ENCODE measurements at places on chromosomes 11 and 22.
A peak's percentile ranks its signal among the peaks of the same experiment; 100 is the strongest.

GRCh38 chr11:75566763-75567279, 4.8 kb downstream of the SERPINH1 start:
- DNase-seq = no peak

DNA sequence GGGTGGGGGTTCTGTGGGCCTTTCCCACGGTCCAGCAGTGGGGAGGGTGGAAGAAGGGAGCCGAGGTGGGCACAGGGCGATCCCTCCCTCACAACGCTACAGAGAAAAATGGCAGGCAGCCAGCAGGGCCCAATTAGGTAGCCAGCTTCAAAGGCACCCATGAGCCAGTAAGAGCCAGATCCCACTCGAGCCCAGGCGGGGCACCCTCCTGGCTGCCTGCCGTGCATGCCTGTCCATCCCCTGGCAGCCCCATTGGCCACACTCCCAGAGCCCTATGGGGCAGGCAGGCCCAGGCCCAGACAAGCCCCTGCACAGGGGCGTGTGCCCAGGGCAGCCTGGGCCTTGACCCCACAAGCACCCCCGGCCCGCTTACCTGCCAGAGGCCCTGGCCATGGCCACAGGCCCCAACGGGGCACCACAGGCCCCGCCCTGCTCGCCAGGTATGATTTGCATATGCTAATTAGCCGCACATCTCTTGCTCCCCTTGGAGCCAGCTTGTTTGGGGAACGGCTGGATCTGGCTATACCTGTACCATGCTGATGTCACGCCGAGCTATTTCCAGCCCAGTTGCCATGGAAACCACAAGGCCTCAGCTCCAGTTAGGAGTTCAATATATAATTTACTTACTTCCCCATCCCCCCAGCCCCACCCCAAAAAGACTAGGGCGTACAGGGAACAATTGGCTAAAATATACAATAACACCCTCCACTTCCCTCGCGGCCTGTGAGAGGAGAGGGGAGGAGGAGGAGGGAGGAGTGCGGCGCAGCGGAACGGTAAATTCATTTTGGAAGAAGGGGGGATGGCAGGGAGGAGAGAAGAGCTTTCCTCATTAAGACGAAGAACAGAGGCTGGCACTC, 47.5 kb upstream of the TCF20 start:
- DNase-seq = no peak

GRCh38 chr22:30309951-30310741, 16.6 kb downstream of the TBC1D10A start:
- no peak for DNase-seq

- no peak for DNase-seq
These were observed 13.9 kb upstream of the TBX1 start for GRCh38 chr22:19746726-19747125.

DNA sequence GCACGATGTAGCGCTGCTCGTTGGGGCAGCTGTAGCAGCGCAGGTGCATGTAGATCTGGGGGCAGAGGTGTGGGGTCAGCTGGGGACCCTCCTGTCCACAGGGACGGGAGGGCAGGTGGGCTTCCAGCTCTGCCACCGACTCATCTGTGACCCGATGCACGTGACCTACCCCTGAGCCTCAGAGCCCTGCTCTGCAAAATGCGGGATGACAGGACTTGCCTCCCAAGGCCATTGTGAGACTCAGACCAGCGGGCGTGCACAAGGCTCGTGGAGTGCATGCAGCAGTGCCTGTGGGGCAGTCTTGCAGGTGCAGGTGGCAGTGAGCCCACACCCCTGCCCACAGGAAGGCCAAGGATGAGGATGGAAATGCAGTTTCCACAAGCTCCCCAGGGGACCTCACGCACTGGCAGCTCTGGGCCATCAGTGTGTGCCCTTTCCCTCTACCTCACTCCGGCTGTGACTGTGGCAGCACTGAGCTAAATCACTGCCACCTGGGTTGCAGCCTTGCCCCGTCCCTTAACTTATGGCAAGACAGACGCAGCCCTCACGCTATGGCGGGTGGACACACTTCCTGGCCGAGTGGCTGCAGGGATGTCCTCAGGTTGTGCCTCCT, 26.7 kb downstream of the TMEM184B start:
- DNase-seq = peak; percentile 31

Measured in NAMALWA (cell line).